SJCRH30 (cell line): ENCODE measurements at places on chromosomes 5 and 9.

DNA sequence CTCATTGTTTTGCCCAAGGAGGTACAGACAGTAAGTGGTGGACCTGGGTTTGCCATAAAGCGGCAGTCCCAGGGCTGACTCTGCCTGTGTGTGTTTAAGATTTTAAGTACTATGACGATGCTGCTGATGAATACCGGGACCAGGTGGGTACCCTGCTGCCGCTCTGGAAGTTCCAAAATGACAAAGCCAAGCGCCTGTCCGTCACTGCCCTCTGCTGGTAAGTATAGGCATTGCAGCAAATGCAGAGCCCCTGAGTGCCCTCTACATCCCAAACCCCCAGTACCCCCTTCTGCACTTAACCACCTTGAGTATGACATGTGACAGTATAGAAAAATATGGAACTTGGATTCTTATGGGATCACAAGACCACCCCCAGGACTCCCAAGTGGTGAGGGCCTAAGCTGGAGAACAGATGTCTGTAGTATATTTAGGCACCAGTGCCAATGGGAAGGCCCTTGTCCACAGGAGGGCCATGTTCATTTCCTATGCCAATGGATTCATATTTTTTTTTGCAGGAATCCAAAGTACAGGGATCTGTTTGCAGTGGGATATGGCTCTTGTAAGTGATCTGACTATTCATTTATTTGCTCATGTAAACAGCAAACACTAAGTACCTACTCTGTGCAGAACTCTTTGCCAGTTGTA lies 22.0 kb downstream of the ENHO start:
- peak; percentile 77 for DNase-seq

- DNase-seq: no peak
Measured at GRCh38 chr5:111741278-111741677, 15.7 kb downstream of the NREP start.

DNA sequence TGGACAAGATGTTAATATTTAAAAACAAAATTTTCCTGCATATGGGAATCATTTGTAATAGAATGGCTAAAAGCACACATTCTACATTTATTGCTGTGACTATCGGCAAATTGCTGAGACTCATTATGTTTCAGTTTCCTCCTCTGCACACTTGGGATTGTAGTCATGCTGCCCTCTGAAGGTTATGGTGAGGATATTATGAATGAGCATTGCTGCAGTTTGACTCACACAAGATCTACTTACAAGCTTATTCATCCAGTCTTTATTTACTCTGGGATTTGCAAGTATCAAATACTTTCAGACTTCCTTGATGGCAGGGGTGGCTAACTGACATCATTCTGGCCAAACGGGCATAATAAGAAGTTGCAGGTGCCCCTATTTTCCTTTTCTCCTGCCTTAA lies 9.5 kb upstream of the NFIL3 start:
- peak; percentile 18 for DNase-seq

DNA sequence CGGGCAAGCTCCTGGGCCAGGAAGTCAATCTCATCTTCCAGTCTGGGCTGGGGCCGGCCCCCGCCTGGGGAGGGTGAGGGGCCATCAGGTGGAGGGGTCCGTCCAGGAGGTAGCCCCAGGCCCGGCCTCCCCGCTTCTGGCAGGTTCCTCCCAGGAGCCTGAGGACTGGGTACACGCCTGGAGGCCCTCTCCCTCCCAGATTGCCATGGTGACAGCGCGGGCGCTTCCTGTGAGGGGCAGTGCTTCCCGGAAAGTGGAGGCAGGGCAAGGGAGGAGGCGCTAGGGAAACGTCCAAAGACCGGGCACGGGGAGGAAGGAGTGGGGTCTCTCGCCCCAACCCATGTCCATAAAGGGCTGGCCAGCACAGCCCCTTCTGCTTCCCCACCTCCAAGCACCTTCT lies 4.9 kb downstream of the NPDC1 start:
- no peak for DNase-seq

DNA sequence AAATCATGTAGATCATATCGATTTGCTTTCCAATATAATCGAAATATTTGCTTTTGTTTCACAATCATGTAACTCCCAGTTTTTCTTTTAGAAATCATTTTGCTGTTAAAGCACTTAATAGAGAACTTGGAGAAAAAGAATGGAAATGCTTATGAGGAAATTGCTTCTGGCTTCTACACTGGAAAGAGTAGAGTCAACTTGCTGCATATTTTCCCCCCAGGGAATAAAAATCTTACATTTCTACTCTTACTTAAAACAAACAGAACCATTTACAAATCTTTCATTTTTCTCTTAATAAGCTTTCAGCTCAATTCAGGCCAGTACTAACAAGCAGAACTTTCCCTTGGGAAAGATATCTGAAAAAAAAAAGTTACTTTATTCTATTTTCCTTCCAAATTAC lies 312.0 kb downstream of the CHSY3 start:
- DNase-seq: no peak

DNA sequence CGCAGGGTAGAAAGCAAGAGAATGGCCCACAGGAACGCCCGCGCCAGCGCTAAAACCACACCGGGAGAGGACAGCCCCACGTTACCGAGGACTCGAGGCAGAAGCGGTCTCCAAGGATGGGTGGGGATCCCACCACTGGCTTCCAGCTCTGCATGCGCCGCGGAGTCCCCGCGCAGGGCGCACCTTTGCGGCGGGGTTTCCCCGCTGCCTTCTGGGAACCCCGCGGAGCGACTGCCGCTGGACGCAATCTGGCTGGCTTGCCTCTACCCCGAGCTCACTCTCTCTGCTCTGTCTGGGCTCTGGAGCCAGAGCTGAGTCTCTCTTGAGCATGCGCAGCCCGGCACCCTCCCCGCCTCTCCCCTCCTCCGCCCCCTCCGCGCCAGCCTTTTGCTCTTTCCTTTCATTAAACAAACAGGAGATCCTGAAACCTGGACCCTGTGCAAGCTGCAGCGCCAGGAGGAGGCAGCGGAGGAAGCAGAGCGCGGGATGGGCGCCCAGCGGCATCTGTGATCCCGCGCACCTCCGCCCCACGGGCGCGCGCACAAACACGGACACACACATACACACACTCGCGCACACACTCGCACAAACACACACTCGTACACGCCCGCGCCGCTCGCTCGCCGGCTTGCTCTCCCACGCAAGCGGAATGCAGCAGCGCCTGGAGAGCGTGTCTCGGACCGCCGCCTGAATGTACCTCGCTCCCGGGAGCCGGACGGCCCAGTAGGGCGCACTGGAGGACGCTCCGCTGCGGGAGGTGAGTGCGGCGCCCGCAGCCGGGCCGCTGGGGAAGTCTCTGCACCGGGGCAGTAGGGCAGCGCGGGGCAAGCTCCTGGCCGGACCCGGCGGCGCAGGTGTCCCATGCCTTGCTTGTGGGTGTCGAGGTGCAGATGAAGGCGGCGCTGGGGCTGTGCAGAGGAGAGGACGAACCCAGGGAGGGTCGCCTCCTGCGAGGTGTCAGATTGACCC lies at the start of gene PLPPR1:
Gene PLPPR1, plus strand, starts transcription at position 382 of the 969 bp plus-strand sequence.
- peak; percentile 84 for DNase-seq

GRCh38 chr5:115831163-115831768 lies 10.1 kb downstream of the ATG12 start:
- DNase-seq: peak; percentile 11

- DNase-seq: no peak
Measured at GRCh38 chr9:16031971-16032370, 479.1 kb downstream of the CCDC171 start.

- no peak for DNase-seq
Measured at GRCh38 chr5:14145435-14146334, 2.5 kb downstream of the TRIO start.

- DNase-seq: no peak
Measured at GRCh38 chr5:149153751-149154610, 12.7 kb downstream of the ABLIM3 start.

- no peak for DNase-seq
Measured at GRCh38 chr9:96071076-96071814, 195.8 kb downstream of the ERCC6L2 start.

DNA sequence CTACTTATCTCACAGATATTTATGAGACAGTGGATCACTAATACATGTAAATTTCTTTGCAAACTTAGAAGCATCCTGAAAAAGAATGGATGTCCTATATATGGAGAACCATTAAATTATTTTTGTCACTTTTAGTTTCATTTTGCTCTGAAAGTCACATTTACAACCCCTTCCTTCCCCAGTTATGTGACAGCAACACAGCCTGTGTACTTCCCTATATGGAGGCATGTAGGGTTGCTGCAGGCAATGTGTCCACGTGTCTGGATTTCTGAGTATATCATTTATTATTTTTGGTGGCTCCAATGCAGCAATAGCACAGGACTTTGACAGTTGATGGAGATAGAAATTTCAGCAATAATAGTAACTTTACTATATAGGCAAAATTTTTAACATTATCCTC lies 156.4 kb downstream of the ST8SIA4 start:
- no peak for DNase-seq

GRCh38 chr9:15155826-15156225 lies 151.2 kb downstream of the TTC39B start:
- peak; percentile 59 for DNase-seq

DNA sequence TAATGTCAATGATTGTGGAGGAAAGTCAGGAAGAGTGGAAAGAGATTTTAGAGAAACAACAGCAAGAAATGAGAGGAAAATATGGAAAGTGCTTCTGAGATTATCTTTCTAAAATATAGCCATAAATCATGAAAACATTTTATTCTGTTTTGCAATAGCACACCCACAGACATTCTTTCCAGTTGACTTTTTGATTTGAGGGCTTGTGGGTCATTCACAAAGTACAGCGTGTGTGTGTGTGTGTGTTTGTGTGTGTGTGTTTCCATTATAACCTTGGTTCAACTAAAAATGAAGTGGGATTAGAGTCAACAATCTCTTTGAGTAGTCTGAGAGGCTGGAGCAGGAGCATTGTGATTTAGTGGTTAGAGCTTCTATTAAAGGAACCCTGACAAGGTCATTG lies 116.6 kb upstream of the GAS1 start:
- DNase-seq: no peak

- DNase-seq: no peak
Measured at GRCh38 chr9:7935681-7936080, 136.1 kb upstream of the DMAC1 start.

GRCh38 chr5:18740301-18740700 lies 1106.0 kb downstream of the TAF11L14 start:
- DNase-seq: no peak

DNA sequence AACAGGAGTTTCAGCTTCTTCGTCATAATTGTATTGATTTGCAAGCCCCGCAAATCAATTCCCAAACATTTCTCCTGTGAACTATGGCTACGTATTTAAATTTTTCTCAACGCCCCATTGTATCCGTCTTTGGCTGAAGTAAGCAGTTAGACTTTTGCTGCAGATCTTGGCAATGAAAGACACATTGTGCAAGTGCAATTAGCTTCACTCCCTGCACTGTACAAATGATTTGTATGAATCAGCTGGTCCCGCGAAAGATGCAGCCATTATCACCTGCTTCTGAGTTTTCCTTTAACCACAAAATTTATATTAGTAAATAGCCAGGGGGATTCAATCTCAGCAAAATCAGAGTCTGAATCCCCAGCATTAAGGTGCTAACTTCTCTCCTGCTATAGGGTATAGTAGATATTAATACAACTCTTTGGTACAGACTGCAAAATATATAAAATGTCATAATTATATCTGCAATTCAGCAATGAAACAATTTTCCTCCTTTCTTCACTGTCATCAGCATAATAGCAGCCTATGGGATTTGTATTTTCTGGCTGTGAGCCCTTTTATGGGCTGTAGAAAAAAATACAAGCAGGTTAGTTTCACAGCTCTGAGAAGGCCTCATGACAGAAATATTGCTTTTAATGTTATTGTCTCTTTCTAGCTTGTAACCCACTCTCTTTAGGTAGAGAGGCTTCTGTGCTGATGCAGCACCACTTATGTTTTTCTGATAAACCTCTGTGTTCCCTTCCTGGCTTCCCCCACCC lies 68.4 kb upstream of the SMARCA2 start:
- no peak for DNase-seq

DNA sequence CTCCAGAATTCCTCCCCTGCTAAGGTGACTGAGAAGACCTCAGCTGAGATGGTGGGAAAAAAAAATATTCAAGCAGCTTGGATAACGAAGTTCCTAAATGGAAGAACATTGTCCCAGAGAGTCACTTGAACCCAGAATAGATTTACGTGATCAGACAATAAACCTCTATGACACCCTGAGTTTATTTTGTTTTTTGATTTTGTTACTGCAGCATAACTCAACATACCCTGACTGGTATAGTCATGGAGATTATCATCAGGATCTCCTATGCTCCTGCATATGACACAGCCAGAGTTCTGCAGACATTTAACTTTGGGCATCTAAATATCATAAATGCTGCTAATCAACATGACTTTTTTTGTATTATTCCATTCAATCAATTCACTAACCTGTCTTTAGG lies 282.9 kb downstream of the RASEF start:
- no peak for DNase-seq

- no peak for DNase-seq
Measured at GRCh38 chr5:16482891-16483290, 17.3 kb upstream of the ZNF622 start.

DNA sequence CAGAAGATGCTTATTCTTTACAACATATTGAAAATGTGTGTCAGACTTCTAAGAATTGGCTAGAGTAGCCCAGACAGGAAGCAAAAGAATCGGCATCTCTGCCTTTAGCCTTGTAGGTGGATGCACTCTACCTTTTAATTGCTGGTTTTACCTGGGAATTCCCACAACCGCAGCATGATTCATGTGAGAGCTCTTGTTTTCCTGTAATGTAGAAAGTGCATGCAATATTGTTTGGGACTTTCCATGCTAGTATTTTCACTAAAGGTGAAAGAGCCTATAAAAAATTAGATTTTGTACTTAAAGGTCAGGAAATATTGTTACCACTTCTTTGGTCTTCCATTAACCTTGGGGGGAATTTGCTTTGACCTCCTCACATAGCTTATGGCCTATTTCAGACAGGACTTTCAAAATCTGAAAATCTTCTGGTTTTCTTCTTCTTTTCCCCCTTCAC lies 89.8 kb downstream of the NTRK2 start:
- no peak for DNase-seq

GRCh38 chr5:69276422-69277174 lies 41.9 kb downstream of the CDK7 start:
- no peak for DNase-seq

- no peak for DNase-seq
Measured at GRCh38 chr5:80747922-80748321, 93.1 kb upstream of the DHFR start.

DNA sequence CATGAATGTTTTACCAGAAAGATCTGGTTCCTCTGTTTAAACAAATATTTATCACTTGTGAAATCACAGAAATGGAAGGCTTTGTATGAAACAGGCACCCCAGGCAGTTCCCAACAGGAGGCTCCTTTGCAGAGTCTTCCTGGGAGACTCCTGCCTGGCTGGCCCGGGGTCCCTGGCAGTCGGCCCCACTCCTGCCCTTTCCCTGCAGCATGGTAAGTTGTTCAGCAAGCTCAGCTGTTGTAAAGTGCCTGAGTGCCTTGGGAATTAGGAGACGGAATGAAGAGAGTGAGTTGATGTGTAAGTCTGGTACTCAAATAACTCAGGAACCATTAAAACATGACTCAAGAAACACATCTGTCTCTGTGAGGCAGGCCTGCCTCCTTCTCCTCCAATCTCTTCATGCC lies 17.5 kb upstream of the LHFPL2 start:
- DNase-seq: peak; percentile 26

DNA sequence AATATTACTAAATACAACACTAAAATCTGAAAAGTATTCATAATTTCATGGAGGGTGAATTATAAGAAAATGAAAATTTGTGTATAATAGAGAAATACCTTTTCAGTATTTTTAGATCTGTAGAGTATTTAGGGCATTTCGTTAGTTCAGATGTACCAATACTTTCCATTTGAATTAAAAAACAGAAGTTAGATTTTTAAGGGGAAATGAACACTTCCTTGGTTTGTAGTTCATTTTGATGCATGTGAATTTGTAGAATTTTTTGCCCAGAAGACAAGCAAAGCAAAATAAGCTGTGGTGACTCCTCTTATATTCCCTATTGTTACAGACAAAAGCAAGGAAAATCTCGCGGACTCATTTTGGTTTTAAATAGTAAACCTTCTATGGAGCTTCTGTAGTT lies 209.0 kb upstream of the RPS23 start:
- DNase-seq: no peak
